ENCODE measurements at places on chromosomes 2 and 18.

DNA sequence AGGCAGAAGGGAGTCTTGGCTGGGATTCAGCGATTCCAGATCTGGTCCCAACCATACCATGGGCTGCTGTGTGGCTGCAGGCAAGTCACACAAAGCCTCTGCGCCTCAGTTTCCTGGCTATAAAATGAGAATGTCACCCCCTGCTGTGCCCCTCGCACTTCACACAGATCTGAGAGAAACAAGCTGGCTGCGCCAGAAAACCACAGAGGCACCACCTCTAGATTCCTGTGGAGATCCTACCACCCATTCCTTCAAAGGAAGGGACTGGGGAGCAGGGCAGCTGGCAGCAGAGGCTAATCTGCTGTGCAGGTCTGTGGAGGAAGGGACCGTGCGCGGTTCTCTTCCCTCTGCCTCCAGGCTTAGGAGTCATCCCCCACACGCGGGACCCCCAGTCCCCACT, 19.8 kb downstream of the NEURL3 start:
- DNase-seq: no peak

GRCh38 chr2:137992039-137992646, 27.9 kb downstream of the HNMT start:
- no peak for DNase-seq

GRCh38 chr2:158191076-158191895, 89.6 kb downstream of the UPP2 start:
- no peak for DNase-seq

DNA sequence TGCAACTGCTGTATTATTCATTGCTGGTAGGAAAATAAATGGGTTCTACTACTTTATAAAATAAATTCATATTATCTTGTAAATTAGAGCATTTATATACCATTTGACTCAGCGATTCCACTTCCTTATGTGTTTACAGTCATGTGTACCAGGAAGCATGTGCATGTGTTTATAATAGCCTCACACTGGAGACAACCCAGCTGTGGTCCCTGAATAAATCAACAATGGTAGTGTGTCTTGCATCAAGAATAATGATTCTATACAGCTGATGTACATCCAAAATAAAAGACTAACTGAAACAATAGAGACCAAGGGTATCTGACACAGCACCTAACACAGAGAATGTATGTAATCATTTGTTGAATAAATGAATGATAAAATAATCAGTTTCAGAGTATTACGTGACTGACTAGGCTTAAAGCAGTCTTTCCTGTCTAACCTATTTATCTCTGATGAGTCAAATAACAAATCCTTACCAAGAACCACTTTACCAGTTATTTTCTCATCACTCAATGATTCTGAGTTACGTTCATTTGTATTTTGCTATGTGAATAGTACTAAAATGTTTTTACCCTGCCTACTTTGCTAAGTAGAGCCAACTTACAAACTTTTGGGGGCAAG, 216.8 kb downstream of the UBE2E3 start:
- no peak for DNase-seq

GRCh38 chr2:230256733-230257332, 31.3 kb downstream of the SP140 start:
- no peak for DNase-seq

GRCh38 chr2:239522002-239522739, 121.4 kb upstream of the HDAC4 start:
- DNase-seq: no peak

DNA sequence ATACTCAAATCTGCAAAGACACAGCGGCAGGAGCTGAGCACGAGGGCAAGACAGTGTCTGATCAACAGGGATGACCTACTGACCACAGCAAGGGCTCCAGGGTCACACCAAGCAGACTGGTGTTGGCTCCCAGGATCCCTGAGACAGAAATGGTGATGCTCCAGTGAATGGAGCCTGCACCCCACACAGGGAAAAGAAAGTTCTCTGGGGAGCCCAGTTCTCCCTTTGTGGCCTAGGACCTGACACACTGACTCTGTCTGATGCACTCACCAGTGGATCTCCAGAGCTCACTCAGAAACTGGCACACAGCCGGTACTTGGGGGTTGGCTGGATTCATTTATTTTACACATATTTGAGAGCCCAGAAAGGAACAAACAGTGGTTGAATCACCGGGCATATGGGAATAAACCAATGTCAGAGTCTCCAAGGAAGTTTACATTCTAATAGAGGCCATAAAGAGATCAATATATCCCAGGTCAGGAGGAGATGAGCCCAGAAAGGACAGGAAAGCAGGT, 215.6 kb upstream of the ARL4C start:
- DNase-seq: peak; percentile 65

Measured in AG08396 (cell line).